Prostate gland (tissue), 2 donors: ENCODE measurements at places on chromosomes 16 and 17. TPM values are rescaled to one million over a fixed set of nuclear protein-coding genes. Genes with fewer than 3 reads are reported as not detected.

DNA sequence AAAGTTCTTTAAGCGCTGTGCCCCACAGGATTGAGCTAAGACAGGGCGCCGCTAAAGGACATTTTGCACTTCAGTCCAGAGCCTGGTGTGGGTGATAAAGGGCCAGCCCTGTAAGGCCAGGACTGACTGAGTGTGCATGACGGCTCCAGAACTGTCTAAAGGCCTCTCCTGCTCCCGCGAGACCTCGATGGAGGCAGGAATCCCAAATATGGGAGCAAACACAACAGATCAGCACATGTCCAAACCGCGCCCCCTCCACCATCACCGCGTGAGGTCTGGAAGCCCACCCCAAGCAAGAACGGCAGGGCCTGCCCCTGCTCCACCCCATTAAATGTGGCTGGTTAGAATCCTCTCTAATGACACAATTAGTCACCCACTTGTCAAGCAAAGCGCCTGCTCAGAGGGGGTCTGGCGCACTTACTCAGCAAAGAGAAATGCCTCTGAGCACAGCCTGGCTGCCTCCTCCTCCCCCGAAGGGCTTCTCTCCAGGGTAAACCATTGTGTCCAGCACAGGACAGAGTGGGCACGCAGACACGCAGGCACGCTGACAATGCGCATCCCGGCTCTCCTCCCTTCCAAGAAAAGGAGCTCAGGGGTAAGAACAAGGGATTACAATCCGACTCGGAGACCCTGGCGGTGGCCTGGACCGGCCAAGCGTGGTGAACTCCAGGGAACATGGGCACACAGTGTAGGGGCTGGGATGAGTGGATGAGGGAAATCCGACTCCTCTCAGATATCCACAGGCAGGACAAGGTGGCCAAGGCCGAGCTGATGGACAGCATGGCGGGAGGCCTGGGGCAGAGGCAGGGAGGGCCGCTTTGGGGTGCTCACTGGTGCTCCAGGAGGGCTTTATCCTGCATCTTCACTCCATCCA is 1.5 kb downstream of the MXRA7 start:
- DNase-seq, result peak; percentile 44

- no peak for DNase-seq
Measured at GRCh38 chr17:29747660-29748059, 124.9 kb upstream of the CORO6 start.

DNA sequence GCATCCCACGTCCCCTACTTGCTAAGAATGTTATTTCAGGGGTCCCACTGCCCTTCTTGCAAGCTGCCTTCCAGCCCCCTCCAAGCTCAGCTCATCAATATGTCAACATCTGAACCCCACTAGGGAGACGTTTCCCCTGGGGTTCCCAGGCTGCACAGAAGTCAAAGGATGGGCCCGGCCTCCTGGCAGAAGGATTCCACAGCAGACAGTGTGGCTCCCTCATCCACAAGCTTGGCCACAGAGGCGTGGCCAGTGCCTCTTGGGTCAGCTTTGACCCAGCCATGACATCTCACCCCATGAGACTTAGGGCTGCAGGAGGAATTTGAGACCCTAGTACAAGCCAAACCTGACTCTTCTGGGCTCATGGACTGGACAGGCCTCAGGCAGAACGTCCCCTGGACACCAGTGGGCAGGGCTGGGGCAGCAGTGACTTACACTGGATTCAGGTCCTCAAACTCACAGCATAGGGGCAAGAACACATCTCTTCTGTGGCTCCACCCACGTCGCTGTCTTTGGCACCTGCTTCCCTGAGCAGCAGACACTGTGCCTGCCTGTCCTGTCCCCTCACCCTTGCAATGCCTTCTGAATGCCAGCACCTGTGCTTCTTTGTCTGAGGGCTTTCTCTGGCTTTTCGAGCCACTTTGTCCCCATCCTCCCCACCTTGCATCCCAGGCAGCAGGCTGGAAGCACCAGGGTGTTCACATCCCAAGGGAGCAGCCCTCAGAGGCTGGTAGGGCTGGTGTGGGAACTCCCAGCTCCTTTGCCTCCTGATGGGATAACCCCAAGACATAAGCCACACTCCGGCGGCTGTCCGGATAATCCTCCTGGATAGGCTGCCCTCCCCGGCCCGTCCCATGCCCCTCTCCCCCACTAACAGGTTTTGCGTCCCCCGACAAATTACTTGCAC is 56.0 kb upstream of the ENPP7 start:
- DNase-seq, result no peak

DNA sequence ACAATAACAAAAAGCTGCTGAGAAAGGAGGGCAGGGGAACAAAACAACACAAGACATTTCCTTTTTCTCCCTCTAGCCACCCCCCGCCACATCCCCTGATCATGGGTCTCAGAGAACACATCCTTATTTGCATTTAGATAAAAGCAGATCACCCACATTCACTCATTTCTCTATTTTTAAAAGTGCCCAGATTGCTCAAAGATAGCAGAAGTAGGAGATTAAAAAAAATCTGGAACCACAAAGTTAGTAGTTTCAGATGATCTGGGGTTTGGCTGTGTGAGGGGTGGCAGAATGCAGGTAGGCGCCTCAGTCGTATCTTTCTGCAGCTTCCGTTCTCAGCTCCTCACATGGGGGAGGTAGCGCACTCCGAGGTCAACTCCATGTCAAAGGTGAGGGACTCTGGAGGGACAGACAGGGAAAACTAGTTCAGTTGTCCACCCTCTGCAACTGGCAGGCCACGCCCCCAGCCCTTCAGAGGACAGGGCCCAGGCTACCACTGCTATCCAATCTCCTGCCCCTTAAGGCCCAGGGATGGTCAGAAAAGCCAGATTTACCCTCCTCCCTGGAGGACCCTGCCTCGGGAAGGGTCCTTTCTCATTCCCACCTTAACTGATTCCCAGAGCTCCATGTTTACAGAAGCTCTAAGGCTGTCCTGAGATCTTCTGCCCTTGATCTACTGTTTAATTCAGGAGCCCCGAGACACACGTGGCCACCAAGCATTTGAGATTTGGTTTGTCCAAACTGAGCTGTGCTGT is 27.3 kb downstream of the STAT5A start:
- DNase-seq, result no peak

GRCh38 chr17:81537343-81537855 is 9.2 kb downstream of the FSCN2 start:
- DNase-seq, result no peak

GRCh38 chr17:77906377-77906871 is 52.1 kb upstream of the TNRC6C start:
- DNase-seq, result no peak

DNA sequence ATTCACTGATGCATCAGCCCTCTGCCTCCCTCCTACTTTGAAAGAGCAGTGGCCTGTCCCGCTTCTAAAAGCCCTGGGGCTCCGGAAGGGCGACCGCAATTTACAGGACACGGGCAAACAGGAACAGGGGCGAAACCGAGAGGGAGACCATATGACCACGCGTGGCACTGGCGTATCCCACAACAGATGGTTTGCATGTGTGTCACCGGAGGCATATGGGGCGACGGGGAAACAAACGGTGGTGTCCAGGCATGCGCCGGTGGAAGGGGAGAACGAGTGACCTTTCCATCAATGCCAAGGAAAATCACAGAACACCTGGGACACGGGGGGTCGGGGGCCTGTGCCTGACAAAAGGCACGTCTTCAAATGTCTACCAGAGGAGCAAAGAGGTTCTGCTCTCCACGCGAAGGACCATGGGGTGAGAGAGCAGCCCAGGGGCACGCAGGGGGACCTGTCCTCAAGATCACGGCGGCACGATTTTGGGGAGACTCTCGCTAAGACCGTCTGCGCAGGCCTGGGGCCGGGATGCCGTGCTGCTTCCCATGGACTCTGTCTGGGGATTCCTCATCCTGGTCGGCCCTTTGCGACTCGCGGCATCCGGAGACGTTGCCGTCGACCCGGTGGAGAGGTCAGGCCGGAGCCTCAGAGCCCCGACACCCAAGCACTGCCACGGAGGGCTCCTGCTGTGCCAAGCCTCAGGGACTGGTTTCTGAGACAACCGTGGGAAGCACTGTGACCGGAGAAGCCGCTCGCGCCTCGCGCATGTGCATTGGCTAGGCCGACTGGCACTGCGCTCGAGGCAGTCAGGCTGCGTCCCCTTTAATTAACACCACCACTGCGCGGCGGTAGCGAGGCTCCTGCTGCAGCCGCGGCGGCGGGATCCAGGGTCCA is 12.8 kb upstream of the KCNJ18 start:
- DNase-seq, result no peak

DNA sequence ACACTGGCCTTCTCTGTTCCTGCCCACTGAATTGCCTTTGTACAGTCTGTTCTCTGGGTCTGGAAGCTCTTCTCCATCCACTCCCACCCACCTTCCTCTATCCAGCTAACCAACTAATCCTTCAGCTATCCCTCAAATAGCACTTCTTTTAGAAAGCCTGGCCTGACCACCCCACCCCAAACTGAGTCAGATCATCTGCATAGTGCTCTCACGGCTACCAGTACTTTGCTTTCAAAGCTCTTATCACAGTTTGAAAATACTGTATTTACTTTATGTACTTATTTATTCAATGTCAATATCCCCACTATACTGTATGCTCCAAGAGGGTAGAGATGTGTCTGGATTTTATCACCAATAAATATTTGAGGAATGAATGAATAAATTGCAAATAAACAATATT is 4.5 kb upstream of the CLDN7 start:
- DNase-seq, result no peak

DNA sequence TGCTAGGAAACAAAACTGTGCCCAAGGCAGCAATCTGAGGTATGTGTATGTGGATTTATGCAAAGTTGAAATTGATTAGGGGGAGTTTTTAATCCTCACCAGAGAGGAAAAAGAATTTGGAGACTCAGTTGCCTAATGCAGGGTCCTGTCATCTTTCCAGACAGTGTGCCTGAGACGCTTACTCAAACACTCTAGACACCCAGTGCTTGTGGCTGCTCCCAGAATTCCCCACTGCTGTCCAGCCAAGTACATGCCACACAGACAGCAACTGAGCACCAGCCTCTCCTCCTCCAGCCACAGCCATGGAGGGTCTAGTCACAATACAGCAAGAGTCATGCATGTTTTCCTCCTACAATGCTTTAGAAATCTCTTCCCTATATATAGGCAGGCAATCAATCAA is 118.1 kb downstream of the HIC1 start:
- no peak for DNase-seq

- DNase-seq, result peak; percentile 29
Measured at GRCh38 chr16:74700438-74701225, at the start of gene MLKL. Gene MLKL, minus strand, starts transcription at chr16:74700862. Its CDS starts 5,105 bp downstream, at chr16:74695757.

DNA sequence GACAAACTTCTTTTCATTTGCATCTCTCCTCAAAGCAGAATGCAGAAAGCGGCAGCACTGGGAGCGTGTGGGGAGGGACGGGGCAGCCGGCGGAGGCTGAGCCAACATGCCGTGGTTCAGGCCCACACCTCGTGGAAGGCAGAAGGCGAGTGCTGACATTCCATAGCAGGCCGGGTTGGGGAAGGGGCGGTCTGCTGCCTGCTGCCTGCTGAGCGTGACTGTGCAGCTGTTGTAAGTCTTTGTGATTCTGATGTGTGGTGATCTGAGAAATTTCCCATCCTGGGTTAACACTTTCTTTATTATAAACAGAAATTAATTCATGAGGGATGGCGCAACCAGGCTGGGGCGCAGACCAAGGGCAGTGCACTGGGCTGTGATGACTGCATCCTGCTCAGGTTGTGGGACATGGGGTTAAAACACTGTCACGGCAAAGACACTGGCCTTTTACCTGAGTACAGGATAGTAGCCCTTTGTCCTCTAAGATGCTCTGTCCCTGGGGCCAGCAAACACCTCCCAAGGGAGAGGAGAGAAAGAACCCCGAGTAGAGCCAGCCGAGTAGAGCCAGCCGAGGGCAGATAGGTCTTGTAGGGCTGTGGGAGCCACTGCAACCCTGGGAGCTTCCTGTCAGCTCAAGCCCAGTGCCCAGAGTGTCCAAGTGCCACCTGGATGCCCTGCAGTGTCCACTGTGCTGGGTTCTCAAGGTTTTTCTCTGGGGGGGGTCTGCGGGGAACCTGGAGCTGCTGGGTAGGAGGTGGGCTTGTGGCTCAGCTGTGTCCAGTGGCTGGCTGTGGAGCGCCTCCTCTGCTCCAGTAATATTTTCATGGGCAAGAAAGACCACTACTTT is 8.8 kb upstream of the DNASE1 start:
- DNase-seq, result no peak

- DNase-seq, result no peak
Measured at GRCh38 chr16:24344784-24345183, 88.6 kb downstream of the CACNG3 start.

GRCh38 chr16:80725566-80726162 is 78.7 kb downstream of the CDYL2 start:
- no peak for DNase-seq

DNA sequence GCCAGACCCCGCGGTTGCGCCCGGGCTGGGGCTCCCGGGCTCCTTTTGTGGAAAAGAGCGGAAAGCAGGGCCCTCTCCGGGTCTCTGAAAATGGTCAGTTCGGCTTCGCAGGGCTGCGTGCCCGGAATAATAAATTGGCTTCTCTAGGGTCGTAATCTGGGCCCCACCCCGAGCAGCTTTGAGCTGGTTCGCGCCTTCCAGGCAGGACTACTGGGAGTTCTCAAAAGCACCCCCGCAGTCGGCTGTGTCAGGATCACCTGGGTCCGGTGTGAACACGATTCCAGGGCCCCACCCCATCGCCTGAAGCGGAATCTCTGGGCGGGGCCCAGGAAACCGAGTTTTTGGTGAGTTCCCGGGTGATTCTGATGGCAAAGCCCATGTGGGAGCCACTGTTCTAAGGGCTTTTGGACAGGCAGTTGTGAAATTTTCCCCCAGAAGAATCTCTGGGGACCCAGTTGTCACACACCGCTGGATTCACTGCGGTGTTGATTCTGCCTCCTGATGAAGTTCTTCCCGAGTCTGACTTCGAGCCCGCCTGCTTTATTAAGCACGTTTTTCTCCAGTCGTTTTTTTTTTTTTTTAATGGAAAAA is 77.0 kb downstream of the MRC2 start:
- DNase-seq, result peak; percentile 49

DNA sequence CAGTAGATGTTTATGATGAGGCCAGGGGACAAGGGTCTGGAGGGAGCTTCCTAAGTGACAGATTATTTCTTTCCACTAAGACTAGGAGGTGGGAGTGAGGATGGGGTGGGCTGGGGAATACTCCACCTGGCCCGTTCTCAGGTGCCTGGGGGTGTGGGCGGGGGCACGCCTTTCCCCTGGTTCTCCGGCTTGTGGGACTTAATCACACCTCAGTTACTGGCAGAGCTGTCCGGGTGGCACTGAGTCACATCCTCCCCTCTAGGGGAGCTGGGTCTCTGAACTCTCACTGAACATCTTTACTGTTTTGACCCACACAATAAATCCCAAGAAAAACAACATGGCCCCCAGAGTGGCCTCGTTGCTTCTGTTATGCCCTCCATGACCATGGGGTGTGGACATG is 332.8 kb downstream of the MAF start:
- no peak for DNase-seq

GRCh38 chr17:38705523-38705802 is 390 bp downstream of the MLLT6 start:
- no peak for DNase-seq

The TP53TG3B gene
- 0.57 TPM for total RNA-seq

The TRPV3 gene
- not detected for total RNA-seq

The XAF1 gene
- 10.4 TPM for total RNA-seq

The DNASE1L2 gene
- 0.77 TPM for total RNA-seq

The HBM gene
- not detected for total RNA-seq

The TAT gene
- total RNA-seq, result not detected
